AG08396 (cell line): ENCODE measurements at places on chromosomes 7 and 10.

DNA sequence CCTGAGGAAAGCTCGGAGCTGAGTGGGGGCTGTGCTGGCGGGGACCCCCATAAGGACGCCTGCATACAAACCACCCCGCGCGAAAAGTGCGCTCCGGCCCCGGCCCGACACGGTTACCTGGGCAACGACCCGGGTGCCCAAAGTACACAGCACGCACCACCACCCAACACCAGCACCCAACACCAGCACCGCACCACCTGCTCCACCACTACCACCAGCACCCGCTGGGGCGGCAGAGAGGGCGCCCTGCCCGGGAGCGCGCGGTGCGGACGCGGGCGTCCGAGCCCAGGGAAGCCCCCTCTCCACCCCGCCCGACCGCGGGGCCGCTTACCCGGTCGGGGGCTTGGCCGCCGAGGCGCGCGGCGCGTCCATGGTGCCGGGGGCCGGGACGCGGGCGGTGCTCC lies 345 bp downstream of the COBL start:
- DNase-seq, result peak; percentile 35

- DNase-seq, result peak; percentile 39
Observed at GRCh38 chr7:116327752-116328151, 117.4 kb downstream of the TES start.

- DNase-seq, result no peak
Observed at GRCh38 chr7:73864981-73865711, 4.2 kb downstream of the TMEM270 start.

- peak; percentile 9 for DNase-seq
Observed at GRCh38 chr10:87961314-87961713, 97.9 kb downstream of the PTEN start.

DNA sequence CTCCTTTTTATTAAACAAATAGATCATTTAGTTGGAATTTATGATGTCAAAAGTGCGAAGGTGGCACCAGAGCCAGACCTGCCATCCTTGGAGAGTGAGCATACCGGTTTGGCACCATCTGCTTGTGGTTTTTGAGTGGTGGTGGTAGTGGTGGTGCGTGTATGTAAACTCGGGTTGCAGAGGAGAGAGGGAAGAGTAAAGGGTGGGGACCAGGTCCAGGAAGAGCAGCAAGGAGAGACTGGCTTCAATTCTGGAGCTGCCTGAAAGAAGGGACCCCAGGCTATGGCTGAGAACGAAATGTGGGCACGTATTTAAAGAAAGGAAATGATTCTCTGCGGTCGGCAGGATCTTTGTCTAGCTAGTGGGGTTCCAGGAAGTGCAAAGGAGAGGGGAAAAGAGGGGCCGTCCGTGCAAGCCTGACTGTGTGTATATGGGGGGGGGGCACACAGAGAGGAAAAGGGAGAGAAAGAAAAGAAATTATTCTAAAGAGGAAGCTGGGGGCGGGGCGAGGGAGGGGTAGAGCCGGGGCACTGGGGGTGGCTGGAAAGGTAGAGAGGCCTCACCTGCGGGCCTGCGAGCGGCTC lies 448 bp upstream of the GOLGA7B start:
- no peak for DNase-seq

- no peak for DNase-seq
Observed at GRCh38 chr10:11468126-11468742, 143.2 kb downstream of the USP6NL start.
